ENCODE measurements at places on chromosomes 16 and 17. TPM values are rescaled to one million over a fixed set of nuclear protein-coding genes. Genes with fewer than 3 reads are reported as not detected.

DNA sequence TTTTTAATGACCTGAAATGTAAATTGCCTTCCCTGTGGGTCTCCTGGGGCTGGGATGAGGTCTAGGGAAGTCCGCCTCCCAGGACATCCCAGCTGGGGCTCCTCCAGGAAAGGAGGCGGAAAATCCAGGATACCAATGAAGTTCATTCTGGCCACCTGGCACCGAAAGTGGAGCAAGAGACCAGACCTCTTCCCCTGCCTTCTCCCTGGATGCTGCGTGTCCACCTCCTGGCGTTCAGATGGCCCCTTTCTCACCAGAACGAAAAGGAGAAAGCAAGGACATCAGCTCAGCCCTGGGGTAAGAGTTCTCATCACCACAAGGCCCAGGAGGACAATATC is 20.4 kb downstream of the RBFOX3 start:
- no peak for DNase-seq

GRCh38 chr17:67449845-67450755 is 73.0 kb downstream of the PITPNC1 start:
- no peak for DNase-seq

DNA sequence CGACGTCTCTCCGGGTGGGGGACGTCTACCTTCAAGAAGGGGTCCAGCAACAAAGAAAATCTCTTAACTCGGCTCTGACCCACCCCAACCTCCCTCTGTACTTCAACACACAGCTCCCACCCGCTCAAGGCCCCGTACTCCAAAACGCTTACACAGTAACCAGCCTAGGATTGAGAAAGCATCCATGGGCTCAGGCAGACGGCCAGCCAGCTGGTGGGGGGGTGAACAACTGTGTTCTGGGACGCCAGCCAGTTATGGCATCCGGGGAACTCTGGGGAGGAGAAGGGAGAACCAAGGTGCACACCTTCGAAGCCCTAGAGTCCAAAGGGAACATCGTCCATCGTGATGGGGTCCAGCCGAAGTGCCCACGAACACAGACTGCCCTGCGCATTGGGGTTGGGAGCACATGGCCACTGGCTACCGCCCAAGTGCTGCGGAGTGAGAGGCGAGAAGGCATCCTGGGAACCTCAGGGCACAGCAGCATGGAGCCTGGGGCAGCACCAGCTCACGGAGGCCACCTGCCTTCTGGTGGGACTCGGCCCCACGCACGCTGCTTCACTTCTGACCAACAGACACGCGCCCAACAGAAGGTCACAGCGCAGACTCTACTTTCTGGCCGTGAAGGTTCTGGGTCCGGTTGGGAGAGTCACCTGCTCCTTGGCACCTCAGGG is 14.3 kb downstream of the SLC16A3 start:
- DNase-seq, result peak; percentile 86

DNA sequence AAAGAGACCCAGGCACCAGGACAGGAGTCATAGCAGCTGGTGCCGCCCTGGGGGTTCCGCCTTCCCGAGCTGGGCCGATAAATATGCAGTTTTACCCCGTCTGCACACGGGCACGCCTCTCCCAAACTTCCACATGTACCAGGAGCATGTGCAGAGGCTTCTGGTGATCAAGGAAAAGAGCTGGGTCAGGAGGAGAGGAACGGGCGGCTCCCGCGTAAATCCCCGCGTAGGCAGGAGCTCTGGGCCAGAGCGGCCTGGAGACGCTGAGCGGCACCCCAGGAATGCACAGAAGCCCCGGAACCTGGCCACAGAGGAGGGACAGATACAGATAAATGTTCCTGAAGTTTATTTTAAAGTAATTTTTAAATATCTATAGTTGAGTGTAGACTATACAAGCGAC is 46.6 kb upstream of the METRNL start:
- no peak for DNase-seq

DNA sequence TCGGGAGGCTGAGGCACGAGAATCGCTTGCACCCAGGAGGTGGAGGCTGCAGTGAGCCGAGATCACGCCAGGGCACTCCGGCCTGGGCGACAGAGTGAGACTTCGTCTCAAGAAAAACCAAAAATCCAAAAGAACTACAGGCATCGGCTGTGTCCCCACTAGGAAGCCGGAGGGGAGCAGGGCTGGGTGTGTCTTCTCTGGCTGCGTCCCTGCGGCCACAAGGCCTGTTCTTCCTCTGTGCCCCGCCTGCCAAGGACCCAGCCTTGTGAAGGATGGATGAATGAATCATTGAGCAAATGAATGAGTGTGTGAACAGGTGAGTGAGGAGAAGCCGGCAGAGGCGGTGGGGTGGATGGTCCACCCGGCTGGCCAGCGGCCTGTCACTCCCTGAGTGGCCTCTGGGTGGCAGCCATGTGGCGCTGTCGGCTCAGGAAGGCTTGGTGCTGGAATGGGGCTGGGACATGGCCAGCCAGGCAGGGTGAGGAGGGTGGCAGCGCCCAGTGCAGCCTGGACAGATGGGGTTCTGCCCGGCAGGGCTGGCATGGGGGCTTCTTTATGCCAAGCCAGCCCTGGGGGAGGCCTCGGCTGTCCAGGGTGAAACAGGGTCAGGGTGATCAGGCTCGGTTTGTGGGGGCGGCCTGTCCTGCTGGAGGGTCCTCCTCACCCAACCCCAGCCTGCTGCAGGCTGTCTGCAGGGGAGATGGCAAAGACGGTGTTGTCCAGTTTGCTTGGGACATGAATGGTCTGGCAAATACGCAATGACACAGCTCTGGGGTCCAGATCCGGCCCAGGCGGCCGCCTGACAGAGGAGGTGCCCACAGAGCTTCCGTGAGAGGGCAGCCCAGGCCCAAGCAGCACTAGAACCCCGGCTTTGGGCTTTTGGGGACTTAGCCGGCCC is 21.7 kb downstream of the SLC25A10 start:
- DNase-seq, result peak; percentile 88

Gene NPIPA5
- 14.8 TPM for total RNA-seq

Gene ITGA2B
- 3.4 TPM for total RNA-seq

Gene NPIPA8
- 2.2 TPM for total RNA-seq

GRCh38 chr17:58314706-58315015 is 13.9 kb downstream of the TSPOAP1 start:
- DNase-seq, result peak; percentile 22

GRCh38 chr17:28963055-28963611 is 11.8 kb upstream of the PHF12 start:
- peak; percentile 12 for DNase-seq

Gene TBC1D3K
- total RNA-seq, result not detected

GRCh38 chr16:67847064-67847861 is at the start of gene CENPT:
Gene CENPT, minus strand, starts transcription at chr16:67847693. Its CDS starts 13,834 bp downstream, at chr16:67833859.
- DNase-seq, result peak; percentile 88

Gene MT1B
- total RNA-seq, result not detected

DNA sequence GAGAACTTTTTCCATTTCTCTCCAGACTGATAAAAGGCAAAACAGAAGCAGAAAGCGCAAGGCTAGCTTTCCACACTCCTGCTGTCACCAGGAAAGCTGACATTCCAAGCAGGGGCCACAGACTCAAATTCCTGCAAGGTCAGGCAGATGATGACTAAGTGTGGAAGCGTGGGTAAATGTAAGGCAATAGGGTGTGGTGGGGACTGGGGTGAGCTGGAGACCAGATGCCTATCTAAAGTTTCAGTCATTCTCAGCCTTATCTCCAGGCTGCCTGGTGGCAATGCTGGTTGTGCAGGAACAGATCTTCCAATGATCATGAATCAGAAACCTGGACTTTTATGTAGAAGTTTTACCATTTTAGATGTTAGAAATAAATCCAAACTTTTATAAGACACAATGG is 224.1 kb downstream of the GSG1L start:
- peak; percentile 9 for DNase-seq

Gene MEFV
- total RNA-seq, result 2.9 TPM

DNA sequence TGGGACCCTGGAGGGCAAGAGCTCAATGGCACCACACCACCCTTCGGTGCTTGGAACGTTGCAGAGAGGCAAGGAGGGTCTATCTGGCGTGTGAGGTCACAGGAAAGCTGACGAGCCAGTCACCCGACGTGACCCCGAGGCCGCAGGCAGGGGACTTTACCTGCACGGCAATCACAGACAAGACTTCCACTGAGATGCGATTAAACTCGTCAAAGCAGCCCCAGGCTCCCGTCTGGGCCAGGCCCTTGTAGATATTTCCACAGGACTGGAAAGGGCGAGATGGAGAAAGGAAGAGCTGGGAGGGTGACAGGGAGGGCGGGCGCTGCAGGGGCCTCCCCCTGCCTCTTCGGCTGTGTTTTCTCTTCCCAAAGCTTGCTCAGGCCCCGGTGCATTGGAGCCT is 78.3 kb downstream of the DNAH17 start:
- peak; percentile 44 for DNase-seq

Gene CA7
- total RNA-seq, result not detected

Gene UMOD
- not detected for total RNA-seq

DNA sequence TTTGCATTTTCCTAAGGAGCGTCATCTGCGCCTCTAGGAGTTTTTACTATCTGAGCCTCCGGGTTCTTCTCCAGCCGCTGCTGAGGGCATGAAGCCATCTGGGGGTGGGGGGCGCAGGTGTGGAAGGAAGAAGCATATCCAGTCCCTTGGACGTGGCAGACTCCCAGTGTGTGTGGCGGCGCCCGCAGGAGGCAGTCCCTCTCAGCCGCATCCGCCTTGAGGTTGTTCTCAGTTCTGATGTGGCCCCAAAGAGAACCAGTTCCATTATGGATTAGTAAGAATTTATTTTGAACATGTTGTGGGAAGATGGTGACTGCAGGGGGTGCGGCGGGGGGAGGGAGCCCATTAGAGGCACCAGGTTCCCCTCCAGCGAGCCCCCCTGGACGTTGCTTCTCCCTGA is 100.2 kb downstream of the SEC14L1 start:
- DNase-seq, result no peak

DNA sequence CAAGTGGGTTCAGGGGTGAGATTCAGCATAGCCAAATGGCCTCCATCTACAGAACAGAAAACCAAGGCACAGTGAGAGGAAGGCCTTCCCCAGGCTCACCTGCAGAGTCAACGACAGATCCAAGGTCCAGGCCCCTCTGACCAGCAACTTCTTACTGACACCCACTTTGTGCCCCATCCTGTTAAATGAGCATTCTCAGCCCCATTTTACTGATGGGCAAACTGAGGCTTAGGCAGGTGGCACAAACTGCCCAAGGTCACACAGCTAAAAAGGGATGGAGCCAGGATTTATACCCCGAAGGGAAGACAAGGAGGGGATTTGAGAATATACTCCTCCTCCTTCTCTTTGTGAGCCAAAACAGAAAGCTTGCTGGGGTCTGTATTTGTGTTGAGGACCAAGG is 9.3 kb downstream of the SBK1 start:
- DNase-seq, result no peak

Gene ZP2
- not detected for total RNA-seq

Gene BEAN1
- 0.16 TPM for total RNA-seq

GRCh38 chr17:34798581-34798980 is 162.7 kb downstream of the CCT6B start:
- no peak for DNase-seq

Gene SLC25A19
- total RNA-seq, result 15.7 TPM

GRCh38 chr17:82204831-82205719 is 7.6 kb downstream of the CCDC57 start:
- no peak for DNase-seq

GRCh38 chr17:37725601-37726146 is 19.2 kb downstream of the HNF1B start:
- DNase-seq, result no peak

DNA sequence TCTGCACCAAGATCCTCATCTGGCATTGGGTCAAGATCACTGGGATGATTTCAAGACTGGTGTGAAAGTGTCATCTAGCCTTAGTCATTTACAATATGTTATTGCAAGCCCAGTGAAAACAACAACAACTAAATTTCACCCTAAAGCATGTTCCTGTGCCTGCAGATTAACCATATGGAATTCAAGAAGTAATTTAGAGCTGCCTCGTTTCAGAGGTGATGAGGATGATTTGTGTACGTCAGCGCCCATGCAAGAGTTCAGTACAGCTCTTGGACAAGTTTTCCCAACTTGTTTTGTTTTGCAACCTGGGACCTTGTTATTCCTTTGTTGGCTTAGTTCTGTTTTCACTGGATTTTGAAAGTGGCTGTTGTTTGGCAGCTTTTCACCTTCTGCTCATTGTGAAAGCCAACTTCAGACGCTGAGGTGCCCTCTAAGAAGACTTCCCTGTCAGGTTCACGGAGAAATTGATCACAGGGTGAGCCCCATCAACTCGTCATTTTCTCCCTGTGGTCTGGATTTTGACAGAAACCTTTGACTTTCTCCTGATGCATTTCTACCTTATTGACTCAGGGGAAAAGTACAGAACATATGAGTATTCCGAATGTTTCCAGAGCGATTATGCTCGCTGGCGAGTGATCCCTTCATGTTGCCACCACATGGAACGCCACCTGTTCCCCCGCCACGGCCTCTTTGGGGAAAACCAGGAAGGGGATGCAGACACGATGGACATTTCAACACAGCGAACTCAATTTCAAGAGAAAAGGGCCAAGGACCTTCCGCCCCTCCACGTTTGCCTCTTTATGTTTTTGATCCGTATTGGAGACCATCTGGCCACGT is 85.6 kb downstream of the FOXL1 start:
- DNase-seq, result no peak

Gene SLC5A10
- total RNA-seq, result not detected

DNA sequence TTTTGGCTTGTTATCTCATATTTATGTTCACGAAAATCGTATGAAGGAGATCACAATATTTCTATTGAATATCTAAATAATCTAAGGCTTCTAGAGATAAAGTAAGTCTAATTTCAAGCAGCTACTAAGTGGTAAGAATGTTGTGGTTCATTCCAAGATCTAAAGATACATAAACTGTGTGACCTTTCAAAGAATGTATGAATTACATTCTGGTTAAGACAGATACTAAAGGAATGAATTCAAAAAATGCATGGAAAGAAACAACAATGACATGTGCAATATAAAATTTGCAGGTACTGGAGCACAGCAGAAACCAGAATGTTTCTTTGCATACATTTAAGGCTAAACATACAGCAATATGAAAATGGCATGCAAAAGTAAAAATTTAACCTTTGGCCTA is 1214.6 kb downstream of the CDH8 start:
- no peak for DNase-seq

DNA sequence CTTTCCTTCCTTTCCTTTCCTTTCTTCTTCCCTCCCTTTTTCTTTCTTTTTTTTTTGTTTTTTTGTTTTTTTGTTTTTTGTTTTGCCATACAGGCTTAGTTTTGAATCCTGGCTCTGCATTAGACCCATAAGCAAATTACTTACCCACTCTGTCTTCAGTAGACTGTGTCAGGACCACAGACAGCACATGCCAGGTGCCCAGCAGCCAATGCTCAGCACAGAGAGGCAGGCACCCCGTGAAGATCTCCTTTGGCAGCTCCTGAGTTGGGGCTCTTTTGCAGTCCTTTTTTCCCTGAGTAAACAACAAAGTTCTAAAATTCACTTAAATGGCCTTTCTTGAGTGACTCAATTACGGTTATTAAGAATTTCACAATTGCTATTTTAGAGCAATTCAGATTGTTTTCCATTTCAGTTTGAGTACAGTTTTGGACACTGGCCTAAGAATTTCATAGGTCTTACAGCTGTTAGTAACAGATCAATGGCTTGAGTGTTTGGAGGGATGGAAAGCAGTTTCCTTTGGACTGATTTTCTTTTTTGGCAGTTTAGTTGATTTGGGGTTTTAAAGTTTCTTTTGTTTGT is 26.2 kb upstream of the SLC5A11 start:
- DNase-seq, result no peak

GRCh38 chr16:12546918-12547607 is 256.6 kb downstream of the CPPED1 start:
- DNase-seq, result no peak

Gene DECR2
- 15.9 TPM for total RNA-seq

Gene ARRB2
- 71.8 TPM for total RNA-seq

Gene TNFRSF12A
- 60.4 TPM for total RNA-seq

- DNase-seq, result no peak
Observed at GRCh38 chr17:81539571-81539900, 11.4 kb downstream of the FSCN2 start.

- no peak for DNase-seq
Observed at GRCh38 chr17:78774956-78775571, 7.0 kb downstream of the CYTH1 start.
